COR-L47 (cell line): ENCODE measurements at places on chromosomes 5 and 9.
A peak's percentile ranks its signal among the peaks of the same experiment; 100 is the strongest.

DNA sequence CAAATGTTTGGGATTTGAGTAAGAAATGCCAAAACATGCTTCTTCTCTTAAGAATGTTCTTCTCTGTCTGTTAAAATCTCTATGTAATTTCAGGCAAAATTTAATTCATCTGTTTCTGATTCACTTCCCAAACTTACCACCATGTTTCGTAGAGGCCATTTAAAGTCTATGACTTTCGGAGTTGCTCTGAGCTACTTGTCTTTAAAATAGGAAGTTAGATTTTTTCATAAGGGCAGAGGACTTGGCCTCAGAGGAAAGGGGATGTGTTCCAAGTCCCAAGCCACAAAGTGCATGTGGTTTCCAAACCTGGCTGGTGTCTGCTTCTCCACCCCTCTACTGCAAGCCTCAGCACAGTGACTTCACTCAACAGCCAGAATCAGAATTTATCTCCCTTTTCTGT, 111.3 kb upstream of the ADRA1B start:
- no peak for DNase-seq

- no peak for DNase-seq
These were observed 27.3 kb upstream of the DAP start for GRCh38 chr5:10788358-10788757.

DNA sequence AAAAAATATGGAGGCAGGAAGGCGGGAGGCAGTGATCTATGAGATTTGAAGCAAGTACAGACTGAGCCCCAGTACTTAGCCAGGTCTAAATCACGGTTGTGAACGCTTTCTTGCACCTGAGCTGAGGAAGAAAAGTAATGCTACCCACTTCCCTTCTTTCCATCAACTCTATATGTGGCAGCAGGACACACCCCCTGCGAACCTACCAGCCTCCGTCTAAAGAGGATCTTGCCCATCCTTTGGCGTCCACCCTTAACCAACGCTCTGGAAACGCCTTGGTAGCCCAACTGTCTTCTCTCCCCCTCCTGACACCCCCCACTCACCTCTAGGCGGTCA, 545 bp downstream of the HMGCS1 start:
- DNase-seq, result peak; percentile 37

- DNase-seq, result no peak
These were observed 14.5 kb upstream of the AUH start for GRCh38 chr9:91376239-91376638.

DNA sequence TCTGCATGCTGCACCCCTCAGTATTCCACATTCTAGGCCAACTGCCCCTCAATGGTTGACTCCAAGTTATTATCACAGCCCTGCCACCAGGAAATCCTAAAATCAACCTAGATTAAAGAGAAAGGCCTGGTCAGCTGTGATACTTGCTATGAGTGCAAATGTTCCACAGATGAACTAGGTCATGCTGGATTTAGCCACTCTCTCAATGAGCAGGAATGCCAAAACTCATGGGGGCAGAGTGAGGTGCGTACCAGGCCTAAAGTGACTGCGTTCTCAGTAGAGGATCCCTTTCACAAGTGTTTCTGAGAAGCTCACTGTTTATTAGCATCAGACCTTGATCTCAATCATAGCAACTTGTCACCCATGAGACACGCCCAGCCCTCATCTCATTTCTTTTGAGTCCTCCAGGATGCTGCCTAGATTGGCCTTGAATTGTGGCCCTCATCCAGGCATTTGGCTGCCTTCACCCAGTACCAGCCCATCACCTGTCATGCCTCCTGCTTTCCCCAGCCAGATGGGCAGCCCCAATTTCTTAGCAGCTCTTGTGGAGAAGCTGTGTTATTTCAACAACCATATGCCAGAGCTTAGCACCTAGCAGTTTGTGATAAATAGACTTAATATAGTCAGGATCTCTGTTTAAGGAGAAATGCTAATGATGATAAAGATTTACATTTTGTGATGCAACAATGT, 383.9 kb downstream of the CTNND2 start:
- DNase-seq, result no peak

DNA sequence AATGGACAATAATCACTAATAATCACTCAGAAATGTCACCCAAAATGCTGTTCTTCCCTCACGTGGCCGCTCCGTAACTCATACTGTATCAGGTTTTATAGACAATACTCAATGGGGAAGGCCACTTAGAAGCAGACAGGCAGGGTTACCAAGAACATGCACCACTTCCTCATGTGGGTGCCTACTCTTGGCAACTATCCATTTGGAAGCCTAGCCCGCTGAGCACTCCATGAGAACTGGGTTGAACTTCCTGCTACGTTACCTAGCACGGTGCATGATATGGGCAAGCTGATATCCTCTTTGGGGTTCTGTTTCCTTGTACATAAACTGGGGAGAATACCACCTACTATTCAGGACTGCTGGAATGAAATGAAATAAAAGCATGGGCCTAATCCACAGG, 14.3 kb downstream of the DAP start:
- no peak for DNase-seq

- no peak for DNase-seq
These were observed 120.6 kb downstream of the PRDM9 start for GRCh38 chr5:23627976-23628375.

DNA sequence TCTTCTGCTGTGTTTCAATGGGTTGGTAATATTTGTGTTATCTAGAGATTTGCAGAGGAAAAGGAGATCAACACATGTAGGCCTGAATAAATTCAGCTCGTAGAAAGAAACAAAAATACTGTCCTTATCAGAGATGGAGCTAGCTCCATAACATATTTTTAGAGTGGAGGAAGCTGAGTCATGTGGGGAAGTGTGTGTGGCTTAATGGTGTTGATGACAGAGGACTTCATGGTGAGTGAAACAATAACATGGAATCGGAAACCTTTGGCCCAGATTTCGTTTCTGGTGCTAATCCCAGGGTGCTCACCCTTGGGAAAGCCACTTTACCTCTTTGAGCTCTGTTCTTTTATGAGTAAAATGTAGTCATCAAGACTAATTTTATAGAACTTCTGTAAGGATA, 825.0 kb downstream of the TLR4 start:
- DNase-seq, result no peak

DNA sequence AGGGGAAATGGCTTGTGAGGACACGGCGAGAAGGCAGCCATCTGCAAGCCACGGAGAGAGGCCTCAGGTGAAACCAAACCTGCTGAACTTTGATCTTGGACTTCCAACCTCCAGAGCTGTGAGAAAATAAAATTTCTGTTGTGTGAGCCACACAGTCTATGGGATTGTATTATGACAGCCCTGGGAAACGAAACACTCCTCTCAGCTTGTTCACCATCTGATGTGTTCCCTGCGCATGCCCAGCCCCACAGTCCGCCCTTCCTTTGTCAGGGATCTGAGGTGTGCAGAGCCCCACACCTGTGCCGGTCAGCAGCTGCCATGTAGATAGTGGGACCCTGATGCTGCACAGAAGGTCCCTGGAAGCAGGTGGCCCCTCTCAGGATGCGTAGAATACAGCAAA, 34.1 kb downstream of the PLPP7 start:
- DNase-seq, result no peak

- DNase-seq, result no peak
These were observed 27.8 kb upstream of the ARAP3 start for GRCh38 chr5:141709699-141710267.

DNA sequence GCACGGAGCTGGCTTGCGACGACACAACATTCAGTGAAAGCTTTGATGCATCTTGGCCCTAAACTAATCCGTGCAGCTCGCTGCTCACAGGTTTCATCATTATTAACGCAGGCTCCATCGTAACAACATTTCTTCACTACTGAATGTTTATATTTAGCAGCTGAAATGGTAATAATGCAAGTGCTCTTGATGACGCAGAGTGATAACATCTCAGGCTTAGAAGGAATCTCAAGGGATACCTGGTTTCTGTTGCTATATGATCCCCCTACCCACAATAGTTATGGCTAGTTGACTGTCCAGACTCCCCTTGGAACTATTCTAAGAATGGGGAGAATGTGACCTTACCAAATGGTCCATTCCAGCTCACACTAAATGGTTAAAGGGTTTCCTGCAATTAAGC, 36.2 kb downstream of the C5 start:
- no peak for DNase-seq

GRCh38 chr5:114390431-114390830, 28.6 kb downstream of the KCNN2 start:
- no peak for DNase-seq

GRCh38 chr9:68536876-68537615, 3.6 kb downstream of the TMEM252 start:
- no peak for DNase-seq

DNA sequence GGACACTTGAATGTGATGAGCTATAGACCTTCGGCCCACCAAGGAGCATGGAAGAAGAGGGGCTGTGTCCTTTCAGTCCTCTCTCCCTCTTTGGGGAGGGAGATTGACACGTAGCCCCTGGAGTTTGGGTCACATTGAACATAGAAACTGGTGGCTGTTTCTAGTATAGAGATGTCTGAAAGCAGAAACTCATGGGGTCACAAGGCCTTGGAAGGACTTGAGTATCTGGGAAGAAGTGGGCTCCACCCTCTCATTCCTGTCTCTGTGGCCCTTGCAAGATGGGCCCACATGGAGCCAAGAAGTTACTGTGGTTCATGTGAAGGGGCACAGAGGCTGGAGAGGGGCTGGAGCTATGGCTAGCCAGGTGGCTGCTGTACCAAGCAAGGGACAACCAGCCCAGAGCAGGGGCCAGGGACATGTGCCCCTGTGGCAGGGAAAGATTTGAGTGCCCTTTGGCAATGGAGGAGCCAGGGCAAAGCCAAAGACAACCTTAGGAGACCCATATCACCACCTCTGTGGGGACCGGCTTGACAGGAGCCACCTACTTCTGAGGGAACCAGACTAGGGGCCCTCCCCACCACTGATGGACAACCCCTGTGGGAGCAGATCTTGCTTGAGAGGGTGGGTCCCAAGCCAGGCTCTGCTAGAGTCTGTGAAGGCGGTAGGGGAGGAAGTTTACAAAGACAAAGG, 12.8 kb upstream of the ANGPTL2 start:
- no peak for DNase-seq

DNA sequence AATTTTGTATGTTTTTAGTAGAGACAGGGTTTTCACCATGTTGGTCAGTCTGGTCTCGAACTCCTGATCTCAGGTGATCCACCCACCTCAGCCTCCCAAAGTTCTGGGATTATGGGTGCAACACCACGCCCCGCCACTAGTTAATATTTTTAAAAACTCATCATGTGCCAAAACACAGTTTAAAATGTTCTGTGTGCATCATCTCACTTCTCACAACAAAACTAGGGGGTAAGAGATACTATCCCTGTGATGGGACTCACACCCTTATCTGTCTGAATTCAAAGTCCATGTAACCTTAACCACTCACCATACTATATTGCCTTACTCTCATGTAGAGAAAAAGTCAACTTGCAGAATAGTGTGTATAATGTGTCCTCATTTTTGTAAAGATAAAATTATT, 2.6 kb downstream of the PKD2L2 start:
- DNase-seq, result no peak

GRCh38 chr5:169074839-169075238, 226.1 kb downstream of the SLIT3 start:
- no peak for DNase-seq

GRCh38 chr5:148831590-148832565, 5.5 kb downstream of the ADRB2 start:
- DNase-seq, result no peak

- DNase-seq, result no peak
These were observed 159.9 kb downstream of the NTRK2 start for GRCh38 chr9:84829471-84829870.

GRCh38 chr9:92850898-92851297, 26.9 kb downstream of the ZNF484 start:
- DNase-seq, result no peak

DNA sequence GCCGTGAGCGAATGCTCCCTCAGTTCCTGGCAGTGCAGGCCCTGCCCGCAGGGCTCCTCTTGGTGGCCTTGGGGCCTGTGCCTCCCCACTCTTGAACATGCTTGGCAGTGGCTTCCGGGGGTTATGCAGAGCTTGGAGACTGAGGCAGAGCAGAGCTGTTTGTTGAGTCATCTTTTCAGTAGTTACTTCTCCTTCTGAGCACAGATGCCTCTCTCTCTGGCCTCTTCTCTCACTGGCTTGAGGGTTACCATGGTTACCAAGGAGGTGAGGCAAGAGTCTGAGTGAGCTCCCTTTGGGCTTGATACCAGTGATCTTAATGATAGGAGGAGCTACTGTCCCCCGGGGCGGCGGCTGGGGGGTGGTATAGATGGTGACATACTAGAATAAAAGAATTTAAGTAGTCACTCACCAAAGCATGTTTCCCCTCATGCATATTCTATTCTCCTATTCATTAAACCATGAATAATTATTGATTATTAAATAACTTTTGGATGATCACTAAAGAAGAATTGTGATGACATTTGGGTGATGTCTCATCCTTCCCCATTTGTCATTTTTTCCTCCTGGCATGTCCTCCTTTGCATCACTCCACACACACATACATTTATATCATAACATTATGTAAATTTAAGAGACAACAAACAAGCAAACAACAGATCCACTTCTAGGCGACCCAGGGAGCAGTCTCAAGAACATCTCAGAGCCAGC, 111.1 kb downstream of the ARHGAP26 start:
- DNase-seq, result no peak

- no peak for DNase-seq
These were observed 223.9 kb upstream of the KLF4 start for GRCh38 chr9:107713470-107713869.

DNA sequence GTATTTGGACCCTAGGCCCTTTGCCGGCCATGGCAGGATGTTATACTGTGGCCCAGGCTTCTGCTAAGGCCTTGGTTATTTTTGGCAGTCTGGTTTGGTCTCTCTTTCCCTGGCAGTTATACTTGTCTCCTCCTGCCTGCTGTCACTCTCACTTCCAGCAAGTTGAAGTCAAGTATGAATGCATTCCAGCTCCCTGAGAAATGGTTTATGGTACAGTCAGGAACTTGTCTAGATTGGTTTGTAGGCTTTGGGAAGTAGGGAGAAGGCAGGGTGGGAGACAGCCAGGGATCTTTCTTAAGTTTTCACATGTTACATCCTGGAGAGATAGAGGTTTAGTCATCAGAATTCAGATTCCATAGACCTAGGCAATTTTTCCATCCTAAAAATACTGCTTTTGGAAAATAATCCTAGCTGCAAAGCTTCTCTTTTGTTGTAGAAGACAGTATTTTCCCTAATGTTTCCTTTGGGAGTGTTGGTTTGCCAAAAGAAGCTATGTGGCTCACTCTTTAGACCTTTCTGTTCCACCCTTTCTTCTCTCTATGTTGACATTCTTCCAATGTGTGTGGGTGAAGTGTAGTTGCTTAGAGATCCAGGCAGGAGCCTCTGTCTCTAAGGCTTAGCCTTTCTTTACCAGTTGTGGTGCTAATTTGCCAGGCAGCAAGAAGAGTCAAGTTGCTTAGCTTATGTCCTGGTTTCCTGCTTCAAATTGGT, 2.5 kb upstream of the KDM3B start:
- no peak for DNase-seq

- no peak for DNase-seq
These were observed 352.9 kb downstream of the DNAH5 start for GRCh38 chr5:13591621-13592020.

GRCh38 chr5:176542135-176542595, 5.0 kb upstream of the RNF44 start:
- DNase-seq, result no peak

- no peak for DNase-seq
These were observed 46.3 kb downstream of the NNT start for GRCh38 chr5:43649256-43649655.

GRCh38 chr5:153792305-153792704, 246.4 kb downstream of the FAM114A2 start:
- no peak for DNase-seq

- no peak for DNase-seq
These were observed 2.2 kb downstream of the FBXL7 start for GRCh38 chr5:15502208-15502607.

- no peak for DNase-seq
These were observed 1.5 kb upstream of the NSMF start for GRCh38 chr9:137460363-137461315.
